ENCODE measurements at places on chromosomes 16 and 17.

DNA sequence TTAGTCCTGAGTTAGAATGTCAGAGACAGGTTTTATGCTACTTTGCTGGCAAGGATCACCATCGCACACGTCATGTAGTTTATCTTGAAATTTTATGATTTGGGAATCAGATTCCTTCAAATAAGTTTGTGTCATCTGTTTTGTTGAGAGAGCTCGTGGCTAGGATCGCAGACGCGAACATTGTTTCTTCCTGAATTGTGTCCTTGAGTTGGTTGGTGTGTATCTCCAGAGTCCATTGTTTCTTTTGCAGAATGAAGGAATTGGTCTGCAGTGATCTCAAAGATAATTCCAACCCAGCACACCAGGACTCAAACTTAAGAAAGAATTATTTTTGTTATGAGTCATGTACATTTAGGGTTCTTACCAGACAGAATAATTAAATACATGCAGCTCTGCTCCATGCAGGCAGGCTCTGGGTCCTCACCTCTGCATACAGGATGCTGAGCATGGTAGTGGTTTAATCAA is 51.6 kb downstream of the PRKCA start:
- no peak for DNase-seq

DNA sequence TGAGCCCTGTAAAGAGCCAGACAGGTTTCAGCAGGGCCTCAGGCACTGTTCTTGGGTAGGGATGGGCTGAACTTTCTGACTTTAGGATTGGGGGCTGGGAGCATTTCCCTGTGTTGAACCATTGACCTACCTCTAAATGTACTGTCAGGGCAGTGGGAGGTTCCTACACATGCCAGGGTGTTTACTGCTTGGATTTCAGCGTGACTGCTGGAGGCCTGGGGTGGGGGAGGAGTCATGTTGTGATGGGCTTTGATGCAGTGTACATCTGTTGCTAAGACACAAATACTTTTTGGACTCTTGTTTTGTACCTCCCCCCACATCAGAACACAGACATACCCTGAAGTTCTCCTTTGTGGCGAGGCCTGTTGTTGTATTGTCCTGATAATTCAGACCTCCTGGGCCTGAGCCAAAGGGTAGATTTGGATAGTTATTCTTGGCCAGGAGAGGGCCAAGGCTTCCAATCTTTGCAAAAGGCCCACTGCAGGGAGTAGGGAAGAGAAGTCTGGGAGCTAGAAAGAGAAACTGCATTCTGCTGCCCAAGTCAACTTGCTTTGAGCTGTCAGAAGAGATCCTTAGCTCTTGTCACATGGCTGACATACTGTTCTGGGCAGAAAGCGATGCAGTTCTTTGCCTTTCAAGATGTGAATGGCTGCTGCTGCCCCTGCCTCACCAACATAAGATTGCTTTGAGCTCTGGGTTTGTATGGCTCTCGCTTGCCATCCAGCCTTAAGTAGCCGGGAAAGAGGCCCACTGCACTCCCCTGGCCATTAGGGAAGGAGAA is 3.7 kb downstream of the NFE2L1 start:
- DNase-seq = no peak

DNA sequence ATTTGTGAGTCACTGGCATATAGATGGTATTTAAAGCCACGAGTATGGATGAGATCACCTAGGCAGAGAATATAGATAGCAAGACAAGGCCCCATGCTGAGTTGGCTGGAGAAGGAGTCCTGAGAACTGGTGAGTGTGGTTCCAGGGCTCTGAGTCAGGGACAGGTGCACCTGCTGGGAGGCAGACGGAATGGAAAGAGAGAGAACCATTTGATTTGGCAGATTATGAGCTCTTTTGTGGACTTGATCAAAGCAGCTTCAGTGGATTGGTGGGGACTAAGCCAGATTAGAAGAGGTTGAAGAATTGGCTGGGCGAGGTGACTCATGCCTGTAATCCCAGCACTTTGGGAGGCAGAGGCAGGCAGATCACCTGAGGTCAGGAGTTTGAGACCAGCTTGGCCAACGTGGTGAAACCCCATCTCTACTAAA is 4.3 kb upstream of the C16orf92 start:
- no peak for DNase-seq

GRCh38 chr16:2585651-2586081 is 47.8 kb downstream of the PDPK1 start:
- no peak for DNase-seq

GRCh38 chr16:35690413-35690812 is 2231.0 kb downstream of the TP53TG3F start:
- DNase-seq = no peak

DNA sequence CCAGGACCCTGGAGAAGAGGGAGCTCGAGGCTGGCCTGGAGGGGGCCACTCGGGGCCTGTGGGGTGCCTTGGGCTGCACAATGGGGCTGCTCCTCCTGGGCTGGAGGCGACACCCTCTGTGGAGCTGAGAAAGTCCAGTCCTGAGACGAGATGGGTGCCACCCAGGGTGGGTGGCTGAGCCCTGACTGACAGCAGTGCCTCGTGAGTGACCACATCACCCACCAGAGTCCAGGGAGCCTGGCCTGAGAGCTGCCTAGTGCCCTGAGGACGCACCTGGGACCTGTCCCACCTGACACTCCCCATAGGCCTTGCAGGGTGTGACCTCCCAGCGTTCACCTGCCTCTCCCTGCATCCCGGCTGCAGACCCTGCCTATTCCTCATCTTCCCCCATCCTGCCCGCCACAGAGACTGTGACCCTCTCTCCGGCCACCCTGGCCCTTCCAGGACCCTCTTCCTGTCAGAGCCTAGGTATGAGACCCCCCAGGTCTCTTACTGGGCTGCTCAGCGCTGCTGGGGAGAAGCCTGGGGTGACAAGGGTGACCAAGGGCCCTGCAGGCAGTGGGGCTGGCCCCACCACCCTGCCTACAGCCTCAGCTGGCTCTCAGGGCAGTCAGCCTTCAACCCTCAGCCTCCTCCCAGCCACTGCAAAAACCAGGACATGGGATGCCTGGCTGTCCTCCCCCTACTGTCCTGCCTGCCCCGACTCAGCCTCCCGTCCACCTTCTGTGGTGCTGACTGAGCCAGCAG is 41.2 kb downstream of the TNFRSF13B start:
- DNase-seq = no peak

- no peak for DNase-seq
Observed at GRCh38 chr16:86519649-86520316, 9.5 kb downstream of the FOXF1 start.

DNA sequence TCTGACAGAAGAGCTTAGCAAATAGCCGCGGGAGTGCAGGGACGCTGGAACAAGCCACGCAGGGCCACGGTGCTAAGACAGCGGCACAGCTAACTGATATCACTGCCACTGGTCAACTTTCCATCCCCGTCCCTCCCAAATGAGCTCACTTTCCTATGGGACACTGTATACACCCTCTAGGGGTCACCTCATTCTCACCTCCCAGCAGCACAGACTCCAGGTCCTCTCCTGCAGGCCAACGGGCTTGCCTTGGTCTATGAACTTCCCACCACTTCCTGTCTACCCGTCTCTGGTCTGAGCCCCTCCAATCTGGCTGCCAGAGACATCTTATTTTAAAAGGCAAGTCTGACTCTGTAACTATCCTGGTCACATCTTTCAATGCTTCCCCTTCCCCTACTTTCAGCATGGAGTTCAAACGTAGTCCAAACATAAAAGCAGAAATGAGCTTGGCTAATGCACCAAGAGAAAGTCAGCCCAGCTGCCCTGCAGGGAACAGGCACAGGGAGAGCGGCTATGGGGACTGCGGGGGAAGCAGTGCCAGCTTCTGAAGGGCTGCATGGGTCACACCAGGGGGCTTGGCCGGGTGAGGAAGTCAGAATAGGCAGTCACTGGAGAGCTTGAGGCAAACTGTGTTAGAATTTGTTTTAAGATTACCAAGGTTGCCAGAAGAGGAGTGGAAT is 26.3 kb upstream of the SLC38A8 start:
- DNase-seq = no peak

DNA sequence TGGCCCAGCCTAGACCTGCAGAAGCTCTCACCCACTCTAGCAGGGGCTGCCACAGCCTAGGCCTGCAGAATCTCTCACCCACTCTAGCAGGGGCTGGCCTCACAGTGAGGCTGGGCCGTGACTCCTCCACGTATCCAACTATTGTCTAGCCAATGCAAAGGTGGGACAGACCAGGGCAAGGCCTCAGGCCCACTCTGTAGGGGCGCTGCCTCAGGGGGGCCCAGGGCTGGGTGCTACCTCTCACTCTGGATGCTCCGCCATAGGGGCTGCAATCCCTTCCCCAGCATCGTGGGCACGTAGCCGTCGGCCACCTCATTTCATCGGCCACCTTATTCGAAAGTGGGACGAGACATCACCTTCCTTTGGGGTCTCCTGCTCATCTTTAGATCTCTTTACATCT is 51.7 kb downstream of the RPH3AL start:
- DNase-seq = no peak

DNA sequence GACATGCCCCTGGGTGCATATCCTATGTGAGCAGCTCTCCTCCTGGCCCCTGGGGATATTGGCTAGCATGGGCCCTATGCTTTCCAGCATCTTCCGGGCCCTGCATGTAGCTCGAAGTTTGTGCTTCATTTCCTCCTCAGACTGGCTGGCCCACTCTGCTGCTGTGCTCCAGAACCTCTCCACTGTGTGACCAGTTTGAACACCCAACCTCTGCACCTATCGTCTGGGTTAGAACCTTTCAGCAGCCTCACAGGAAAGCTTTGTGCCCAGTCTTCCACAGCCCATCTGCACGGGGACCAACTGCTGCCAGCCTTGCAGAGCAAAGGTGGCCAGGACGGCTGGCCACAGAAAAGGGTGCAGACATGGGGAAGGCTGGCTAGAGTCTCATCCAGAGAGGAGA is 10.2 kb upstream of the CLEC18B start:
- no peak for DNase-seq

- DNase-seq = peak; percentile 56
Observed at GRCh38 chr17:57422574-57423164, 166.3 kb downstream of the MSI2 start.

DNA sequence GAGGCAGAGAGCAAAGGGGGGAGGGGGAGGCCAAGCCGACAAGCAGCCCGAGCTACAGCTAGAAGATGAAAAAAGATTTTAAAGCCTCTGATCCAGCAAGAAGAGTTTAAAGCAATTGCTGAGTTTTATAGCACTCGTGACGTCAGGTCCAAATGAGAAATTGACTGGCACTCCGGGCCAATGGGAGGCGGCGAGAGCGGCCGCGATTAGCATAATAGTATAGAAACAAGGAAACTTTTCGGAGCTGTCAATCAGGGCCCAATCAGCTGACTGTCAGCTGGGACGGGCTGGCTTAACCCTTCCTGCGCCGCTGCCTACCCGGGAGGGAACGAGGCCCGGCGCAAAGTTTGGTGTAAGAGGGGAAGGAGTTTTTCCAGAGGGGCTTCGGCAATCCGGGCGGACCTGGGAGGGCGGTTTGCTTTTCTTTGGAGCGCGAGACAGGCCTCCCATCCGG is at the start of gene MAF:
Gene MAF, minus strand, starts transcription at position 100 of the 454 bp plus-strand sequence. CDS start 835 bp downstream, outside the sequence.
- DNase-seq = peak; percentile 22

DNA sequence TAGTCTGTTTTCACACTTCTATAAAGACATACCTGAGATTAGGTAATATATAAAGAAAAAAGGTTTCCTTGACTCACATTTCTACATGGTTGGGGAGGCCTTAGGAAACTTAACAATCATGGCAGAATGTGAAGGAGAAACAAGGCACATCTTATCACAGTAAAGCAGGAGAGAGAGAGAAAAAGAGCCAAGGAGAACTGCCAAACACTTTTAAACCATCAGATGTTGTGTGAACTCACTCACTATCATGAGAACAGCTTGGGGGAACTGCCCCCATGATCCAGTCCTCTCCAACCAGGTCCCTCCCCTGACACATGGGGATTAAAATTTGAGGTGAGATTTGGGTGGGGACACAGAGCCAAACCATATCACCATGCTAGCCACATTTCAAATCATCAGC is 547.9 kb downstream of the CDH13 start:
- no peak for DNase-seq

GRCh38 chr16:57686577-57686976 is 8.0 kb upstream of the DRC7 start:
- DNase-seq = no peak

All from NK-92 treated with Interleukin-12 subunit alpha and Interleukin-12 subunit beta, amount 100 ng/mL, for 24 hours (cell line).